ENCODE measurements at places on chromosomes 3 and 15.

DNA sequence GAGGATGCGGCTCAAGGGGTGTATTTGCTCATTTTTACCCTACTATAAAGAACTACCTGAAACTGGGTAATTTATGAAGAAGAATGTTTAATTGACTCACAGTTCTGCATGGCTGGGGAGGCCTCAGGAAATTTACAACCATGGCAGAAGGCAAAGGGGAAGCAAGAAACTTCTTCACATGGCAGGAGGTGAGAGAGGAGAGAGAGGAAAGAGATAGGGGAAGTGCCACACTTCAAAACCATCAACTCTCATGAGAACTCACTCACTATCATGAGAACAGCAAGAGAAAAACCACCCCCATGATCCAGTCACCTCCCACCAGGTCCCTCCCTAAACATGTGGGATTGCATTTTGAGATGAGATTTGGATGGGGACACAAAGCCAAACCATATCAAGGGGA lies 192.7 kb downstream of the DIPK2A start:
- no peak for DNase-seq

DNA sequence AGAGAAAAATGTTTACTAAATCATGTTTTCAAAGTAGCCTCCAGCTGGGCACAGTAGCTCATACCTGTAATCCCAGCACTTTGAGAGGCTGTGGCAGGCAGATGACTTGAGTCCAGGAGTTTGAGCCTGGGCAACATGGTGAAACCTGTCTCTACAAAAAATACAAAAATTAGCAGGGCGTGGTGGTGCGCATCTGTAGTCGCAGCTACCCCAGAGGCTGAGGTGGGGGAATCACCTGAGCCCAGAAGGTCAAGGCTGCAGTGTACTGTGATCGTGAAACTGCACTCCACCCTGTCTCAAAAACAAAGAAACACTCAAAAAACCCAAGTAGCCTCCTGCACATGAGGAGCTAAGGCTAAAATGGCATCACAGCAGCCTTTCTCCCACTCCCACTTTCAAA lies 1.6 kb upstream of the PPIB start:
- DNase-seq = no peak

DNA sequence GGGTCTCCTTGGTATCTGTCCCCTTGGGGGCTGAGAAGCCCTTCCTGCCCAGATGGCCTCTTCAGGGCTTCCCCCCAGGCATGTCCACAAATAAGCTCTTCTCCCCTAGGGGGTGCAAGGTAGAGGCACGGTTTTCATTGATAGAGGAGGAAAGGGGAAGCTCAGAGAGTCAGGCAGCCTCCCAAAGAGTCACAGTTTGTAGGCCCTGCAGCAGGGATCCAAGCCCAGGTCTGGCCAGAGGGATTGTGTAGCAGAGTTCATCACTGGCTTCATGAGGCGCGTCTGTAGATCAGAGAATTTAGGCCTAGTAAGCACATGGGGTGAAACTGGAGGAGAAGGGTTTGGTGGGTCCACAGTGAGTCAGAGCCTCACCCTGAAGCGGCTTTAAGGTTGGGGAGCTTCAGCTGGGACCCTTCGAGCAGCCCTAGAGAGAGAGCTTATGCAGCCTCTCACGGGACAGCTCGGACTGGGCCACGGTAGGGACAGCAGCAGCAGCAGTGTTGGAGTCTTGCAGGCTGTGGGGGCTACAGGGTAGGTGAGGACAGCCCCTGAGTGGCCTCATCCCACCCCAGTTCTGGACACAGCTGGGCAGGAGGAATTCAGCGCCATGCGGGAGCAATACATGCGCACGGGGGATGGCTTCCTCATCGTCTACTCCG lies 37.5 kb upstream of the ESYT3 start:
- DNase-seq = no peak

- DNase-seq = no peak
These were observed 35.5 kb downstream of the CACNA2D3 start for GRCh38 chr3:54157860-54158259.

GRCh38 chr15:39414201-39414600 lies 166.7 kb upstream of the THBS1 start:
- no peak for DNase-seq

GRCh38 chr3:106619-107018 lies 89.9 kb upstream of the CHL1 start:
- no peak for DNase-seq

GRCh38 chr15:64162478-64162868 lies 349 bp downstream of the PPIB start:
- DNase-seq = no peak

DNA sequence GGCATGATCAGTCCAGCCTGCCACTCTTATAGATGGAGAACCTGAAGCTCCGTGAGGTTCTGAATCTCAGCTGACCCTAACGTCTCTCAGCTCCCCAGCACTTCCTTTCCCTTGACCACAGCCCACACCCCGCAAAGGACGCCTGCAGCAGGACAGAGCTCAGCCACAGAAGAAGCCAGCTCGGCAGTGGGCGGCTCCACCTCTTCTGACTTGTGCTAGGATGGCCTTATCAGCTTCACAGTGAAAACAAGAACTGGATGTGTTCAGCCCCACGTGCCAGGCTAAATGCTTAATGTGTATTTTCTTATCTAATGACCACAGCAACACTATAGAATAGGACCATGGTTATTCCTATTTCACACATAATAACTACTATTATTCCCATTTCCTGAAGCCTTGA lies 127.6 kb downstream of the ARNT2 start:
- DNase-seq = no peak

DNA sequence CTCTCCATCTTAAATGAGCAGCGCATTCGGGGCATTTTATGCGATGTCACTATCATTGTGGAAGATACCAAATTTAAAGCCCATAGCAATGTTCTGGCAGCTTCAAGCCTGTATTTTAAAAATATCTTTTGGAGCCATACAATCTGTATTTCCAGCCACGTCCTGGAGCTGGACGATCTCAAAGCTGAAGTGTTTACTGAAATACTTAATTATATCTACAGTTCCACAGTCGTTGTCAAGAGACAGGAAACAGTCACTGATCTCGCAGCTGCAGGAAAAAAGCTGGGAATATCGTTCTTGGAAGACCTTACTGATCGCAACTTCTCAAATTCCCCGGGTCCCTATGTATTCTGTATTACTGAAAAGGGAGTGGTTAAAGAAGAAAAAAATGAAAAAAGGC lies 44.4 kb upstream of the RASA2 start:
- DNase-seq = no peak

GRCh38 chr15:66580643-66581042 lies 14.8 kb upstream of the LCTL start:
- no peak for DNase-seq

DNA sequence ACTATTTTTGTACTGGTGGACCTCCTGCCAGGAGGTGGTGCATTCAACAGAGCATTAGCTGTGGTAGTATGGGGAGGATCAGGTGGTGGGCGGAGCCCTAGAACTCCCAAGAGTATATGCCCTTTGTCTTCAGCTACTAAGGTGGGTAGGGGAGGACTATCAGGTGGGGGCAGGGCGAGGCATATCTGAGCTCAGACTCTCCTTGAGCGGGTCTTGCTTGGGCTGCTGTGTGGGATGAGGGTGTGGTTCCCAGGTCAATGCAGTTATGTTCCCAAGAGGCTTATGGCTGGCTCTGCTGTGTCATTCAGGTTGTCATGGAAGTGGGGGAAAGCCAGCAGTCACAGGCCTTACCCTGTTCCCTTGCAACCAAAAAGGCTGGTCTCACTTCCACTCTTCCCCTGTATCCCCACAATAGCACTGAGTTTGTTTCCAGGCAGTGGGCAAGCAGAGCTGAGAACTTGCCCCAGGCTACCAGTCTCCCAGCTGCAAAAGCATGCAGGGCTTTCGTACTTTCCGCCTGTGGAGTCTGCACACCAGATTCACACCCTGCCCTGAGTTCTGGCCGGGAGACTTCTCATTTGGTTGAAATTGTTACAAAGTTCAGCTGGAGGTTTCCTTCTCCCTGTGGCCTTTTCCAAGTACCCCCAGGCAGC lies 93.7 kb upstream of the DPPA4 start:
- DNase-seq = no peak

DNA sequence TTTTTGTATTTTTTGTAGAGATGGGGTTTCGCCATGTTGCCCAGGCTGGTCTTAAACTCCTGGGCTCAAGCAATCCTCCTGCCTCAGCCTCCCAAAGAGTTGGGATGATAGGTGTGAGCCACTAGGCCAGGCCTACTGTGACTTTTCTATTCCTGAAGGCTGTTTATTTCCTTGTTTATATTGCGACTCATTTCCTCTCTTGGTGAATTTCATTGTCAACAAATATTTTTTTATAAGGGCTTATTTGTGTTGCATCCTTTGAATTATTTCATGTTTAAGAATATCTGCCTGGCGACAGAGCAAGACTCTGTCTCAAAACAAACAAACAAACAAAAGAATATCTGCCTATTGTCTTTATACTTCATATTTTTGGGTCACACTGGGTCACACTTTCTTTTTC lies 29.4 kb upstream of the MCCC1 start:
- DNase-seq = no peak

DNA sequence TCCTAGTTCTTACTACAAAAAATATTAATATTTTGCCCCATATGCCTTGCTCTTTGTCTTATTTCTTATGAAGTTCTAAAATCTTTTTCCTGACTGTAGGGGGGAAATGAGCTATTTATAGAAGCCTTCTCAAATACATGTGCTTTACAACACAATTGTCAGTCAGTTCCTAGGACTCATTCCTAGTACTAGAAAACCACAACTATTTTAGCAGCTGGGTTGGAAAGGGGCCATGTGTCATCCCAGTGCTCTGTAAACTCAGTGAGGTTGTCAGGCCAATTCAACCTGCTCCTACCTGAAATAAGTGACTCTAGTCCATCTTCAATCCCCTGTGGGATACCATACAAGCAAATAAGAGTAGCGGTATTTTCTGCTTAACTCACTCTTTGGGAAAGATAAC lies 153.8 kb downstream of the ULK4 start:
- DNase-seq = no peak

- peak; percentile 6 for DNase-seq
These were observed 31.5 kb upstream of the LDHAL6B start for GRCh38 chr15:59174835-59175831.

DNA sequence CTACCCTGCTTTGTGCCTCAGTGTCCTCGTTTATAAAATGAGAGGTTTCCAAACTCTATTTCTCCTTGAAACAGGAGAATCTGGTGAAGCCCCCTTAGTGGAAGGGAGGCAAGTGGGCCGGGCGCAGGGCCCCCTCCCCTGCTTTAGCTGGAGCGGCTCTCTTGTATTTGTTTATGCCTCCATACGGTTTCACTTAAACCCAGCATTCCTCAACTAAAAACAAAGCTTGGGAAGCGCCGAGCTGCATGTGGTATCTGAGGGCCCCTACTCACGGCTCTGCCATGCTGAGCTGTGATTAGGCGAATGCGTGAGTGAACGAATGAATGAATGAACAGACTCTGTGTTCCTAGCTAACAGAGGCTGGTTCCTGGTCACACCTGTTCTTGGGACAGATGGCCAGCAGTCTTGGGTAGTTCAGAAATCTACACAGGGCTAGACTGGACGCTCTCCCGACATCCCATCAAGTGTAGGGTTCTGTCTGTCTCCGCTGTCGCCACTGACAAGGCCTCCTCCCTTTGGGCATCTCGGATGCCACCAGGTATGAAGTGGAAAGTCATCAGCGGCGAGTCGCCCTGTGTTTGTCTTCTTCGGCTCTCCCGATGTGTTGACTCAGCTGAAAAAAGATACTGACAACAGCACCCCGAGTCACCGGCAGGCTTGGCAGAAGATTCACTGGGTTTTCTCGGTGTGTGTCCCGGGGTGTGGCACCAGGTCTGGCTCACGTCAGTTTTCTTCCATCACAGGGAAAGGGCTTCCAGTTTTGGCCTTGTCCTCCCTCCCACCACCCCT lies 42.4 kb upstream of the VPS8 start:
- no peak for DNase-seq

GRCh38 chr3:22585504-22585903 lies 617.6 kb upstream of the UBE2E2 start:
- DNase-seq = no peak

GRCh38 chr3:39196671-39197356 lies 4.4 kb upstream of the XIRP1 start:
- DNase-seq = no peak

- DNase-seq = no peak
These were observed 2.5 kb downstream of the RORA start for GRCh38 chr15:61226361-61227256.

- DNase-seq = no peak
These were observed 894.6 kb downstream of the PLOD2 start for GRCh38 chr3:145266368-145266767.

DNA sequence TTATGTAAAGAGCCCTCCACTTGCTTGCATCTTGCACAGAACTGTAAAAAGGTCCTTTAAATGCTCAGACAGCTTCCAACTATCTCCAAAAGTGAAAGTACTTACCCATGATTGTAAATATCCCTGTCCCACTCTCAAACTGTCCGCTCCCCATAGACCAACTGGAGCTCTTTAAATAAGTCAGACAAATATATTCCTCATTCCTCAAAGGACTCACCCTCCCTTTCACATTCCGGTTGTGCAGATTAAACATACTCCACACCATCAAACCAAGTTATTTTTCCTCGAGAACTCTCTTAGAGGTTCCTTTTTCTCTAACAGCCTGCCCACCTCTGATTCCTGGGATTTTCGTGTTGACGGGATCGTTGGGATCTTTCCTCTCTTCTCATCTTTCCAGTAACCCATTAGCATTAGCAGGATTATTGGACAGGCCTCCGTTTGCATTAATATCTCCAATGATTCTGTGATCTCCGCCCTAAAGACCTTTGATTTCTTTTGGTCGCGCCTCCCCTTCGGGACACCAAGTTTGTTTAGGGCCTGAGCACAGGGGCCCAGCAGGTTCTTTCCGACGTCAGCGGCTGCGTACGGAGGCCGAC lies 763 bp downstream of the GOLGB1 start:
- no peak for DNase-seq

GRCh38 chr15:44956388-44956787 lies at the start of gene TERB2:
Gene TERB2 (plus strand): TSS chr15:44956687. CDS start chr15:44956719, 32 bp downstream.
- DNase-seq = no peak

DNA sequence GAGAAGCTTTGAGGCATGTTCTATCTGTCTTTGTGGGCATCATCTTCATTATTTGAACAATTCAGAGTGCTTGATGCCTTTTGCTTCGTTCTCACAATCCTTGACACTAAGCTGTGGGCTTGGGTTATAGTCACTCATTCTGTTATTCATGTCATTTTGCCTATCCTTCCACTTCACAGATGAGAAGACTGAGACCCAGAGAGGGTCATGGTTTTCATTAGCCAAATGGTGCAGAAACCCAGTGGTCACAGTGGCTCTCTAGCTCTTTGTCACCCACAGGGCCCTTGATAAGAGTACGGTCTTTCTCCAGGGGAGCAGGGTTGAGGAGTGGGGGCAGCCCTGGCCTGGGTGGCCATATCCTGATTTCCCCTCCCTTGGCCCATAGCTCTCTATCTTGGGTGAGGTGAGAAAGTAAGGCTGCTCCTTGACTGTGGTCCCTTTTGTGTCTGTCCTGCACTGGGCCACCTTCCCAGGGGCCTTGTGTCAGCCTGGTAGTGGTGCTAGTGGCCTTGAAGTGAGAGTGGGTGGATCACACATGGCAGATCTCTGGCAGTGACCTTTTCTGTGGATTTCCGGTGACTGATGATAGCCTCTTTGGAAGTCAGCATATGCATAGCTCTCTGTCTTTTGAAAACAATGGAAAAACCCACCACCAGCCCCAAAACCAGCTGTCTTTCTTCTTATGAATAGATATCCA lies 130.1 kb downstream of the IGF1R start:
- no peak for DNase-seq

GRCh38 chr3:116440196-116440595 lies 5.1 kb downstream of the LSAMP start:
- DNase-seq = no peak

- no peak for DNase-seq
These were observed 41.2 kb downstream of the HPS3 start for GRCh38 chr3:149170672-149171071.

GRCh38 chr3:30578479-30578878 lies 27.9 kb upstream of the TGFBR2 start:
- DNase-seq = no peak

Measured in NCI-H1436 treated with DMSO at 0.1 percent for 48 hours (cell line).